ENCODE measurements at places on chromosomes 1 and 21.

DNA sequence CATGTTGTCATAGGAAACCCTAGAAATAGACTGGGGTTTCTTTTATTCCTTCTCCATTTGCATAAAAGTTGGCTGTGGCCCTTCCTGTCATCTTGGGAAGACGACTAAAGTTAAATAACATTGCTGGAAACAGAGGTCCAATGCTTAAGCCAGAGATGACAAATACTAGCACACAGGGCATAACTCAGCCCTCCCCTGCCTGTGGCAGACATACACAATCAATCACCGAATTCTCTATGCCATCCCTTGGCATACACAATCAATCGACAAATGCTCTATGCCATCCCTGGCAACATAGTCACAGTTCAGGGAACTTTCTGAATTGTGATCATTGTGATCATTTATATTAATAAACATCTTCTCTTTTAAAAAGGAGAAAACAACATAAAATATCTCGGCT, 229.4 kb downstream of the KAZN start:
- no peak for DNase-seq

- no peak for DNase-seq
Observed at GRCh38 chr1:85502171-85502570, 37.2 kb upstream of the DDAH1 start.

DNA sequence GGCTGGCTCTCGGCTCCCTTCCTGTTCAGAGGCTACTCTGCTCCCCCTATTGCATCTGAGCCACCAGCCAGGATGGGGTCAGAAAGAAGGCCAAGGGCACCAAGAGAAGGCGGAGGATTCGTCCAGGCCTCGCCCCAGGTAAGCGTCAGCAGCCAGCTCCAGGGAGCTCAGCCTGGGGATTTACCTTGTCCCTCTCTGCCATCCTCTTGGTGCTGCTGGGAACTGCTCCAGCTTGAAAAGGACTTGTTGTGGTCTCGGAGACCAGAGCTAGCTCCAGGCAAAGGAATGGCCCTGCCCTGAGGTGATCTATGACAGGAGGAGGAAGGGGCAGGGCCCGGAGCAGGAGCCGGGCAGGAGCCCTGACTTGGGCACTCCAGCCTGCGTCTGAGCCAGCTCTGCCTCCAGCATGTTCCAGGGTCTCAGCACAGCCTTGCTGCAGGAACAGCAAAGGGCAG, 113.7 kb upstream of the IFFO2 start:
- no peak for DNase-seq

- no peak for DNase-seq
Observed at GRCh38 chr1:247164694-247165093, 7.1 kb downstream of the ZNF124 start.

DNA sequence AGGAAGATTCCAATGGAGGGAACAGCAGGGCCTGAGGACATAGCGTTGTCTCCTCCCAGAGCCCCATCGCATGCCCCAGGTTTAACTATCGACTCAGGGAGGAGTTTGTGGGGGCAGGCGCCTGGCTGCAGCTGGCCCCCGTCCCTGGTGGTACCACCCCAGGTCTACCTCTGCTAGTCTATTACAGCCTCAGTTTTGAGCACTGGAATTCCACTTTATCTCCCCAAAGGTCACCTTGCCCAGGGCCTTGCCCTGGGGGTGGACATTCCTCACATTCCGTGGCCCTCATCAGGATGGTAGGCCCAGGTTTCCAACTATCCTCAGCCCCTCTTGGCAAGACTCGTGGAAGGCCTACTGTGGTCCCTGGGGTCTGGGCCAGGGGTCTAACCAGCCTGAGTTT, 65.4 kb upstream of the SSBP3 start:
- DNase-seq, result no peak
